Amniotic epithelial cell (primary cell): ENCODE measurements at places on chromosomes 5 and 9.
A peak's percentile ranks its signal among the peaks of the same experiment; 100 is the strongest.

GRCh38 chr5:115490596-115490995 is 54.0 kb downstream of the FEM1C start:
- DNase-seq, result no peak

DNA sequence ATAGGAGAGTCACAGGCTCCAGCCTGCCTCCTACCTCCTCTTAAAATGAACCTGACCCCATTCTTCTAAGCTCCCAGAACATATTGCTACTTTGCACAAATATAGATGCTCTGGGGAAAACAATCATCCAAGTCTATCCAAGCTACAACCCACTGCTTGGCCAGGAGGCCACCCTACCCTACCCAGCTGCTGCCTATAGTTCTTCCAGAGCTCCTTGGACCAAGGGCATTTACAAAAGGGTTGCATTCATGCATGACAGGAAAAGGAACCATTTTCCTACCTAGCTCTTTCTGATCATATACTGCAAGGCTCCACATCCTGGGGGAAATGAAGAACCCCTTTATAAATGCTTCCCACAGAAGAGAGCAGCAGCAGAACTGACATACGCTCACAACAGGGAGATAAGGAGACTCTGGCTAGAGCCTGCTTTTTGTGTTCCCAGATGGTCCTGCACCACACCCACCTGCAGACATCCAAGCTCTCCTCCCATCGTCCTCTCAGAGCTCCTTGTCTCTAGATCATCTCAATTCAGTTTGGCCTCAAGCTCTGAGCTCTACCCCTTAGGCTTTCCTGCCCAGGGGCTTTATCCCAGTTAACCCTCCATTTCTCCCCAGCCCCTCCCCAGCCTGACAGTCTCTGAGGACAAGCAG is 185.5 kb downstream of the SPOCK1 start:
- DNase-seq, result no peak

- no peak for DNase-seq
Measured at GRCh38 chr5:122421374-122422079, 109.5 kb downstream of the SNCAIP start.

DNA sequence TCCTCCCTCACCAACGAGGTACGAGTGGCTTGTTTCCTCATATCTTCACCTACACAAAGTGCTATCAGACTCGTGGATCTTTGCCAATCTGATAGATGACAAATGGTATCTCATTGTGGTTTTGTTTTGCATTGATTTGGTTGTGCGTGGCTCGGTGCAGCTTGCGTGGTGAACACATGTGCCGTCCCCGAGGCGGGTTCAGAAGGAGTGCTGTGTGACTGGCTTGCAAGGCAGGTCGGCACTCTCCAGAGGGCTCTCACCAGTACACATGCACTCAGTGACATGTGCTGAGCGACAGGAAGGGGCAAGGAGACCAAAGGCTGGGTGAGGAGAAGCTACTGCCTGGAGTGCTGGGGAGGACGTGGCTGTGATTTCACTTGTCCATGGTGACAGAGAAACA is 95.3 kb upstream of the PITX1 start:
- peak; percentile 9 for DNase-seq

DNA sequence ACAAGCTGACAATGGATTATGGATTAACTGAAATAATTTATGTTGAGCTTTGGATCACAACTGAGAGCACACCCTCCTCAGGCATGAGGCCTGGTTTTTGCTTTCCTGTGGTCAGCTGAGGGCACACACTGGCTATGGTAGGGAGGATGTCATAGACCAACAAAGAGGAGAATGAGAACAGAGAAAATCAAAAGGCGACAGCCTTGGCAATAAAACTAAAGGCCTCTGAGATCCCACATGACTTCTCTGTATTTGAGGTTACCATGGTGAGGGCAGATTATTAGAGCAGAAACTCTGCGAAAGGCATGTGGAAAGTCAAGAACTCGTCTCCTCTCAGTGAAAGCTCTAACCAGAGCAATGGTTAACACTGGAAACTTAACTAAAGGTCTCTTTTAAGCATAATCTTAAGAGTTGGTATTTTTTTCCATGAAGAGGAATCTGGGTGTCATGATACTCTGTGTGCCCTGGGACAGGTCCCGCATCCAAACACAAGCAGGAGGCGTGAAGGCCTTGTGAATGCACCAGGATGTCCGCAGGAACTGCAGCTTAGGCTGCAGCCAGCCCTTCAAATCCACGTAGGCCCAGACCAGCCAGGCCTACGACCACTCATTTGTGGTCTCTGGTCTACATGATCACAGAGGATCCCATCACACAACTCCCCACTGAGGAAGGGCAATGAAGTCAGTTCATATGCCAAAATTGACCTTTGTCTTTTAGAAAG is 12.4 kb upstream of the MEIKIN start:
- DNase-seq, result no peak

DNA sequence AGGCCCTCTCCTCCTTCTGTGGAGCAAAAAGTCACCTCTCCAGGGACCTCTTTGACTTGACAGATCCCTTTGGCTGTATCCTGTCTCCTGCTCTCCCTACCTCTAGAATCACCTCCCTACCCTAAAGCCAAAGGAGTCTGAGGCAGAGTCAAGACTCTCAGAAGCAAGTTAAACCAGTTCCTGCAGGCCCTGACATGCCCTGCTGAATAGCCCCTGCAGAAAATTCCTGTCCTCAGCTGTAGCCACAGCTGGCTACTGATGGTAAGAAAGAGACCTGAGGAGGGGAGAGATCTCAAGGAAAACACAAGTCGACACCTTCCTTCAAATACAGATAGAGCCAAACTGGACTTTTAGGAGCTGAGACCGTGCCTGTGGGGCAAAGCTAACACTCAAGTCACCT is 23.7 kb upstream of the UBAP2 start:
- no peak for DNase-seq

- DNase-seq, result peak; percentile 96
Measured at GRCh38 chr5:96614110-96614691, 48.0 kb upstream of the CAST start.

GRCh38 chr5:149824846-149825245 is 94.7 kb downstream of the PPARGC1B start:
- DNase-seq, result no peak
